ENCODE measurements at places on chromosomes 3 and 15.

DNA sequence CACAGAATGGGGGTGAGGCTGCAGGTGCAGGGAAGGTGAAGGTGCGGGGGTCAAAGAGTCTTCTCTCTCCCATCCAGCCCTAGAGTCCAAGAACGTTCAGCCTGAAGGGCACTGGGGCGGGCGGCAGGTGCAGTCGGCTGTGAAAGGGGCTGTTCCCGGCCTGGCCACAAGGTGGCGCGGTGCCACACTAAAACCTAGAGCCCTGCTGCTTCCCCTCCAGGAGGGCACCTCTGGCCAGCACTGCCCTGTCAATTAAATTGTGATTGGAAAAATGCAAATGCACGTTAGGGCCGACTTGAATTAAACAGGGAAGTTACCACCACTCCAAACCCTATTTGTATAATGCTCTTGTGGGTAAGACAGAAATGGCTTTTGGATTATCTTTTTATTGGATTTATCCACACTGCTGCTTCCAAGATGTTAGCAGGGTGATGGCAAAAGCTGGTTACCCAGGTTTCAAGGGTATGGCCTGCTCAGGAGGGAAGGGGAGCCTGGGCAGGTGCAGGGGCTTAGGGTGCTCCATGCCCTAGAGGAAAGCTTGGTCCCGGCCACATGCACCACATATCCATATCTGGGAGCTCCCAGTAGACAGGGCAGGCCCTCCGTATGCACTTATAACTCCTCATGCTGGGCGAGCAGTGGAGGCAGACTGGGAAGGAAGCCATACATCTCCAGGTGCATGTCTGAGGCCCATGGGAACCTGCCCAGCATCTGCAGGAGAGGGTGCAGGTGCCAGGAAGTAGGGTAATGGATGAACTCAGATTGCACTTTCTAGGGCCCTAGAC lies 119.8 kb downstream of the ADCY5 start:
- peak; percentile 55 for ATAC-seq

GRCh38 chr3:127011270-127011992 lies 28.5 kb downstream of the PLXNA1 start:
- no peak for ATAC-seq

DNA sequence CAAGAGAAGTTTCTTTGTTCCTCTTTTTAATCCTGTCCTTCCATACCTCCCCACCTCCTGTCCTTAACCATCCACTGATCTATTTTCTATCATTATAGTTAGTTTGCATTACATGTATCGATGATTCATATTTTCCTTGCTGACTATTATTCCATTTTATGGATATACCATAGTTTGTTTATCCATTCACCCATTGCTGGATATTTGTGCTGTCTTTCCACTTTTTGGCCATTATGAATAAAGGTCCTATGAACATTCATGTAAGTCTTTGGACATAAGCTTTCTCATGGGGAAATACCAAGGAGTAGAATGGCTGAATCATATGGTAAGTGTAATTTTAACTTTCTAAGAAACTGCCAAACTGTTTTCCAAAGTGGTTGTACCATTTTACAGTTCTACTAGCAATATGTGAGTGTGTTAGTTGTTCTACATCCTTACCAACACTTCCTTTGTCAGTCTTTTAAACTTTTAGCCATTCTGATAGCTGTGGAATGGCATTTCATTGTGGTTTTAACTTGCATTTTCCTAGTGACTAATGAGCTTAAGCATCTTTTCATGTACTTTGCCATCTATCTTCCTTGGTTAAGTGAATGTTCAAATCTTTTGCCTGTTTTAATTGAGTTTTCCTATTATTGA lies 11.7 kb downstream of the ATP6V1A start:
- ATAC-seq: no peak

GRCh38 chr3:65303431-65303830 lies 615.6 kb upstream of the ADAMTS9 start:
- ATAC-seq: no peak
